ENCODE measurements at places on chromosomes 3 and 15.

DNA sequence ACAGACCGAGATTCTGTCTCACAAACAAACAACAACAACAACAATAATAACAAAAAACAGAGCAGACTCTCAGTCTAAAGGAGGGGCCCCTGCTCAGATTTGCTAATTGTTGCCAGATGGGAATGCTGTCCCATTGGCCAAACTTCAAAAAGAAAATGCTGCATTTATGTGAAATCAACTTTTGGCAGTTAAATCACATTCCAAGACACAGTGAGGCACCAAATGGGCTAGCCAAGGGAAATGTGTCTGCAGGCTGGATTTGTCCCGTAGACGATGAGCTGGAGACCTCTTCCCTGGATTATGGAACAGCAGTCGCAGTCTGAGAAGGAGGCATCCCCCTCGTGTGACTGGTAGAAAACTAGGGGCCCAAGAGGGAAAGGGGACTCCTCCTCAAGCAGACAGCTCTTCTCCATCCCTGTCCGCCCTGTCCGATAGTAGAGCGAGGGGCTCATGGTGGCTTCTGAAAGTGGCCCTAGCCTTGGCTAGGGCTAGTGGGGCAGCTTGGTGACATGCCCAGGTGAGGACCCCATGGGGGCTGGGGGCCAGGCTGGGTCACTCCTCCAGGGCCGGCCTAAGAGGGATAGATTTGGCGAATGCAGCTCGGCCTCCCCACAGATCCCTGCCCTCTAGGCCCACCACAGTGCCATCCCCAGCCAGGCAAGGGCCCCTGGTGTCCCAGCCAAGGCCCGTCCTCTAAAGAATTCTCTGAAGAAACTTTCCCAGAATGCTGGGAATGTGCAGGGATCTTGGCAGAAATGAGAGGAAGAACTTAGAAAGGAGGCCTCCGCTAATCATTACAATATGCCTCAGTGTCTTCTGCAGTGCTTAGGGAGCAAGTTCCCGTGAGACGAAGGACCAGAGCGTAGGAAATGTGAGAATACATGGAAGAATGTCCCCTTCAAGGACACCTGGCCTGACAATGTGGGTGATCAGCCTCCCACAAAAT lies 2.0 kb downstream of the SLC22A14 start:
- DNase-seq, result peak; percentile 86

DNA sequence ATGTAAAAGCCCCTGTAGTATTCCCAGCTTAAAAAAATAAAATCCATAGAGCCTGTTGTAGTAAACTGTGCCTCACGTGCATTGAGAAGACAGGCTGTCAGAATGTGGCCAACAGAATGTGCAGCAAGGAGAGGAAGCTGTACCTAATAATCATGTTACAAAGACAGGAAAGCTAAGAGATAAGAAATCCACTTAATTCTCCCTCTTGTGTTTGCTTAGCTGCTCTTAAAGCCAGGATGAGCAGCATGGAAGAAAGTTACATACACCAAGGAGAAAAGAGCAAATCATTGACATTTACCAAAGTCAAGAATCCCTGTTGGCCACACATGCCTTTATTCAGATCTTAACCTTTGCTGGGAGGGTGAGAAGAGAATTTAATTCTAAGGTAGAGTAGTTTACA lies 85.9 kb downstream of the TNIK start:
- no peak for DNase-seq

- no peak for DNase-seq
Observed at GRCh38 chr3:195135917-195136316, 135.0 kb downstream of the XXYLT1 start.

- DNase-seq, result peak; percentile 36
Observed at GRCh38 chr3:9732740-9733115, 1.2 kb downstream of the BRPF1 start.

DNA sequence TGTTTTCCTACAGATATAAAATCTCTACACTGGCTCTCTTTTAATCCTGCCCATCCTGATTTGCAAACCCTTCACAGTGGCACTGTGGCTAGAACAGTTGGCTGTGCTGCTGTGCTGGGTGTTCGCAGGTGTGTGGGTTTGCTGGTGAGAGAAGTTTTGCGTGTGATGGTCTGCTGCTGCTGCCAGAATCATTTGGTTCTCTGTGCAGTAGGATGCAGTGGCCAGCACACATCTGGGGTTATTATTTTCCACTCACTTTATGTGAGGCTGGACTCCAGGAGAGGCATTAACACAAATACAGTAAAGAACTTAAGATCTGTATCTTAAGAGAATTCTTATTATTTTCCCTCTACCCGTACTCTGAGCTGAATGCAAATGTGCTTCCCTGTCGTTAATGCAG lies 16.0 kb upstream of the PSMD6 start:
- DNase-seq, result no peak

DNA sequence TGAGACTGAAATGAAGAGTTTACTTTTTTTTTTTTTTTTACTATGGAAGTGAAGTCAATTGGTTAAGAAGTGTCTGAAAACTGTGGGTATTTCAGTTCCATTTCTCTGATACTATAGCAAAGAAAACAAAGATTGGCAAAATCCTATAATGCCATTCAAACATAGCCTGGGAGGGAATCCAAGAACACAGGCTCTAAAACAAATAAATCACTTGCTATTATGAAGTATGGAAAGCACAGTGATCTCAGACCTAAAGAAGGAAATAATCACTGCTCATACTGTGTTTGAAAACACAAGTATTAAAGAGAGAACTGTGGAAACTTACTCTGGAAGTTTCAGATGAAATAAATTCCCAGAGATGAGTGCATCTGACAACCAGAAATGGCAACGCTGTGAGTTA lies 12.0 kb downstream of the SAMMSON start:
- no peak for DNase-seq
